ENCODE measurements at places on chromosomes 5 and 9. TPM values are rescaled to one million over a fixed set of nuclear protein-coding genes. Genes with fewer than 3 reads are reported as not detected.
A peak's percentile ranks its signal among the peaks of the same experiment; 100 is the strongest.

GRCh38 chr9:132114102-132114707 lies 34.5 kb upstream of the MED27 start:
- peaks cover 4% of the 10 kb centered on the region for H3K27me3 ChIP-seq
- no peak overlapping the region for H3K27ac ChIP-seq
- H3K4me3 ChIP-seq = no peak overlapping the region
- H3K4me1 ChIP-seq = no peaks in the 10 kb centered on the region

DNA sequence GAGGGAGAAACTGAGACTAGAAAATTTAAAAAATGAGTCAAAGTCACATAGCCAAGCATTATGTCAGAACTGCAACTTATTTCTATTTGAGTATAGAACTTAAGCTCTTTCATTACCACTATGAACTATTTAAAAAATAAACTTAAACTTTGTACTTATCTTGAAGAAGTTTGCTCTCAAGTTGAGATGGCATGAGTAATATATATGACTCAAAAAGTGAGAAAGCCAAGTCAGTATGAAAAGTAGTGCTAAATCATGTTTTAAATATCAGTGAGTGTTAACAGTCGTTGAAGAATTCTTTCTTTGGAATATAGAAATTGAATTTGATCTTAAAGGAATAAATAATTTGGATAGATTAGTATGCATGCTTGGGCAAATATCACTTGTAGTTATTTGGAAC lies 36.3 kb upstream of the CDH10 start:
- no peak overlapping the region for H3K4me3 ChIP-seq
- no peak for DNase-seq
- H3K27me3 ChIP-seq = no peaks in the 10 kb centered on the region
- H3K36me3 ChIP-seq = no peaks in the 10 kb centered on the region
- H3K27ac ChIP-seq = no peak overlapping the region

DNA sequence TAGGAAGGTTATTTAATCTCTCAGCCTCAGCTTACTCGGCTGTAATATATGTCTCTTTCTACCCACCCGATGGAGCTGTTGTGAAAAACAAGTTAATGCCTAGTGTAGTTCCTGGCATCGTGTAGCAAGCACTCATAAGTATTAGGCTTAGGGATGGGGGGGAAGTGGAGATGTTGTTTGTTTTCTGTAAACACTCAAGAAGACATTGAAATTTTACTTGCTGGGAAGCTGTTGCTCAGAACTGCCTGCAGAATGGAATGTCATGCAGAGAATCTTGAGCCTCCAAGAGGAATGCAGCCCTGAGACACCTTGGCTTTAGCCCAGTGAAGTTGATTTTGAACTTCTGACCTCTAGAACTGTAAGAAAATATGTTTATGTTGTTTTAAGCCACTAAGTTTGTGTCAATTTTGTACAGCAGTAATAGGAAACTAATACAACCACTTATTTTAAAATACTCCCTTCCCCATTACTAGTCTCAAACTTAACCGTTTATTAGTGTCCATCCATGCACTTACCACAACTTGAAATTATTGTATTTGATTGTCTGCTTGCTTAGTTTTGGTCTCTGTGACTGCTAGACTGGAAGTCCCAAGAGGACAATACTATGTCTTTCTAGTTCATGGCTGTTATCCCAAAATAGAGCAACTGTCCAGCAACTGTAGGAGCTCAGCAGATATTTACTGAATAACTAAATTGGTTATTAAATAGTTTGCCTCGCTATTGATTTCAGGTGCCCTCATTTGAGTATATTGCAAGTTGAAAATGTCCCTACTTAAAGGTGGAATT lies 53.8 kb downstream of the MFAP3 start:
- H3K27me3 ChIP-seq = peaks cover 10% of the 10 kb centered on the region
- no peak for DNase-seq
- H3K4me3 ChIP-seq = no peak overlapping the region
- no peaks in the 10 kb centered on the region for H3K36me3 ChIP-seq
- no peaks in the 10 kb centered on the region for H3K4me1 ChIP-seq

DNA sequence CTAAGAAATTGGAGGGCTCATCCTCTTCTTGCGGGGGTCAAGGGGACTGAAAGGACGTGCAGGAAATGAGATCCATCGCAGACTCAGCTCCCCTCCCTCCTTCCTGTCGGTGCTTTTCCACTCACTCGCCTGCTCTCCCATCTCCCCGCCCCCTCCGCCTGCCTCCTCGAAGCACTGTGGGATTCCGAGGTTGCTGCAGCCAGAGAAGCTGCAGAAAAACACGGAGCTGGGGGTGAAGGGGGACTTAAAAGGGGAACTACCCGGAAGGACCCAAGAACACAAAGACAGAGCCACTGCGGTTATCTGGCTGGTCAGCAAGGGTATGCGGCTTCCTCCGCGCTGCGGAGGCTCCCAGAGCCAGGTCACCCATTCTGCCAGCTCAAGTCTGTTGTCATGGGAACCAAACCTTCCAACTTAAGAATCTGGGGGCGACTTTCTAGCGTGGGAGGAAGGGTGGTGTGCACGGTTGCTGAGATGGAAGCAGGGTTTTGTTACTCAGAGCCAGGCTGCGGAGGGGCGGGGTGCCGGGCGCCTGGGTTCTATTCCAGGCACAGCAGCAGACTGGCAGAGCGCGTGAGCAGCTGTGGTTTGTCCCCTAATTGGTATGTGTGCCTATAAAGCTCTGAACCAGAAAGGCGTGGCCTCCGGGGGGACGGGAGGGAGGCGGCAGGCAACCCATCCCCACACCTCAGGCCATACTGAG lies 24.9 kb downstream of the PCDHGC5 start:
- no peak overlapping the region for H3K27ac ChIP-seq
- H3K36me3 ChIP-seq = peaks cover 41% of the 10 kb centered on the region
- peak overlapping the region; percentile 60 for H3K4me3 ChIP-seq
- H3K27me3 ChIP-seq = no peaks in the 10 kb centered on the region
- peaks cover 45% of the 10 kb centered on the region for H3K4me1 ChIP-seq

GRCh38 chr5:169148138-169148740 lies 152.7 kb downstream of the SLIT3 start:
- H3K27ac ChIP-seq = no peak overlapping the region
- no peak overlapping the region for H3K4me3 ChIP-seq
- no peaks in the 10 kb centered on the region for H3K36me3 ChIP-seq
- no peaks in the 10 kb centered on the region for H3K27me3 ChIP-seq

DNA sequence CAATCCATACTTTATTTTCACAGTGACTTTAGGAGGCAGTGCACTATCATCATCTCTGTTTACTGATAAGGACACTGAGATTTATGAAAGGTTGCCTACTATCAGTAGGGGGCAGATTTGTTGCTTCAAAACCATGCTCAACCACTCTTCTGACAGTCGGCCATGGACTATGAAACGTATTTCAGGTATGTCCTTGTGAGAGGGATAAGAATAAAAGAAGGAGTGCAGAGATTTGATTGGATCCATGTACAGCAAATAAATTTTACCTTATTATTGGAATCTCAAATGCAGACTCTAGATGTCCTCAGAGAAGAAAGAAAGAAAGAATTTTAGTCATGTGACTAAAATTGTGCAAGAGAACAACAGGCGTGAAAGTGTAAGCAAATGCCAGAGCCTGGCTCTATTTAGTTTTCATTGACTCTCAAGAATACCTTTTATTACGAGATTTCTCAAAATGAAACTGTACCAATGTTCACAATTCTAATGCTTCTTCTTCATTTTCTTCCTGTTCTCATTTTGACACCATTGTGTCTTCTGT lies 296.6 kb upstream of the RASA1 start:
- no peaks in the 10 kb centered on the region for H3K36me3 ChIP-seq
- H3K4me3 ChIP-seq = no peak overlapping the region
- H3K27ac ChIP-seq = no peak overlapping the region
- H3K27me3 ChIP-seq = no peaks in the 10 kb centered on the region
- DNase-seq = peak; percentile 10

APBB3 gene
- polyA plus RNA-seq = 126 TPM

- no peak overlapping the region for H3K4me3 ChIP-seq
- no peak for DNase-seq
- H3K27me3 ChIP-seq = no peaks in the 10 kb centered on the region
- H3K27ac ChIP-seq = no peak overlapping the region
- H3K36me3 ChIP-seq = no peaks in the 10 kb centered on the region
These were observed 395.7 kb downstream of the TMEM161B start for GRCh38 chr5:87872986-87873385.

DNA sequence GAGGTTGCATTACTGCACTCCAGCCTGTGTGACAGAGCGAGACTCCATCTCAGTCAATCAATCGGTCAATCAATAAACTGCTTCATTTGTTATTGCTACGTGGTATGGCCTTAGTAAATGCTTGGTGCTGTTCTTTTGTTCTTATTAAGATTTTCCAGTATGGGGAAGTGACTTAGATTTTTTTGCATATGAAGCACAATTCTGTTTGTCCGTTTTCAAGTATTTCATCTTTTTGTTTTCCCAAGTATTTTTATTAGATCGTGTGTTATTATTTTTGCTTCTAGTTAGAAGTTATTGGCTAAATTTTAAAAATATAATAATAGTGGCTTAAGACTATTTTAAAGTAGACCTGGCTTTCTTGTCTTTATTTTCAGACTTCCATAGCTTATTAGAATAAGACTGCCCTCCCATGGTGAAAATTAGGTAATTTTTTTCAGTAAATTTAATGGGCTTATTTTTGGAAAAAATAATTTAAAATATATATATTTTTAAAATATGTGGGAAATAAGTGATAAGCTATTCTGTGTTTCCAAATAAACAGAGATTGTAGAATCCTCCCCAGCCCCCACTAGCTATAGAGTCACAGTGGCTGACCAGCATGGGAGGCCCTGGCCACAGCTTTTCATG lies 14.7 kb upstream of the OMD start:
- peak; percentile 13 for DNase-seq
- H3K27me3 ChIP-seq = no peaks in the 10 kb centered on the region
- H3K4me1 ChIP-seq = no peaks in the 10 kb centered on the region
- H3K36me3 ChIP-seq = no peaks in the 10 kb centered on the region
- no peak overlapping the region for H3K4me3 ChIP-seq
- no peak overlapping the region for H3K27ac ChIP-seq

- no peaks in the 10 kb centered on the region for H3K4me1 ChIP-seq
- H3K27ac ChIP-seq = no peak overlapping the region
- no peak for DNase-seq
- peaks cover 4% of the 10 kb centered on the region for H3K27me3 ChIP-seq
These were observed 42.3 kb upstream of the MAP1B start for GRCh38 chr5:72064801-72065570.

All from B cell (primary cell).